Stimulated activated CD4-positive, alpha-beta T cell treated with anti-CD3 and anti-CD28 coated beads, Interleukin-15, amount 100 ng/mL, for 1 hour (primary cell): ENCODE measurements at places on chromosomes 6 and 20.

- DNase-seq = no peak
Observed at GRCh38 chr6:153031335-153031955, 28.9 kb upstream of the MTRF1L start.

DNA sequence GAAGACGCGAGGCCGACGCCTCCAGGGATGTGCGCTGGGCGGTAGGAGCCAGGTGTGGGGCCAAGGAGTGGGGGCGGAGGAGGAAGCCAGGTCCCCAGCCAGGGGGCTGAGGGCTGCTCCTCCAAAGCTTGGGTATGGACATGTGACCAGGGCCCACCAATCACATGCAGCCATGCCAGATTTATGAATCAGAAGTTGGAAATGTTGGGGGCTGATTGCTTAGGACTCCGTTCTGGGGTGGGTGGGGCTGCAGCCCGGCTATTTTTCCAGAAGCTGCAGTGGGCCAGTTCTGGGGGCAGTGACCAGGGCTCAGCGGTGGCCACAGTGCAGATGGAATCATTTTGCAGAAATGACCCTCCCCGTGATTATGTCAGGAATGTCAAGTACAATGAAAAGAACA is 96.0 kb downstream of the CEBPB start:
- DNase-seq = no peak

GRCh38 chr20:38108438-38108985 is 56.6 kb downstream of the TGM2 start:
- no peak for DNase-seq

DNA sequence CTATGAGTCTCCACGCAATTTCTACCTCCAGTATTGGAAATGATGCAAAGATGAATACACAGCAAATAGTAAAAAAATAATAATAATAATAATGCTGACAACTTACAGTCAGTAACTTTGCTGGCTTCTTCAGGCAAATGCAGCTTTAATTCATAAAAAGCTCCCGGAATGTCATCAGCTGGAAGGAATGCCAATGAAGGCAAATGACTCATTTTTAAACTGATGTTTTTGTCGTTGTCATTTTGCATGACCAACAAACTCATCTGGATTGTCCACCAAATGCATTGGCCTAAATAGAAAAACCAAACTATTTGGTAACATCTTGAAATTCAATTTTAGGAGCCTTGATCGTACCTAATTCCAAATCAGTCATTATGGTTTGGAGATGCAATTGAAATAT is 217.1 kb downstream of the ALDH8A1 start:
- DNase-seq = no peak

DNA sequence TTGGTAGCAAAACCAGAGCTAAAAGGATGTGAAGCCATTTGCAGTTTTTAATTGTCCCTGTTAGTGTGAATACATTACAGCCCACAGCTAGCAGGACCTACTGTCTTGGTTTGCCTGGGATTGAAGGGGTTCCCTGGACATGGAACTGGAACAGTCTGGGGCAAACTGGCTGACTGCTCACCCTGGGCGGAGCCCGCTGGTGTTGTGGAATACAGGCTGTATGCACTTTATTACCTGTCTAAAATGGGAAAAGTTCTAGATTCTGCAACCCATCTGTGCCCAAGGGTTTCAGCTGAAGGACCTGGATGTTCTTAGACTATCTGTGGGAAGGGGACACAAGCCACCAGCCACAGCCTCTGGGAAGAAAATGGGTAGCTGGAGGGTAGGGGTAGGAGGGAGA is 12.2 kb upstream of the CDKN1A start:
- no peak for DNase-seq

GRCh38 chr6:31711233-31711632 is 3.9 kb upstream of the LY6G6D start:
- DNase-seq = no peak

GRCh38 chr20:43968341-43969000 is 53.8 kb downstream of the TOX2 start:
- DNase-seq = no peak

DNA sequence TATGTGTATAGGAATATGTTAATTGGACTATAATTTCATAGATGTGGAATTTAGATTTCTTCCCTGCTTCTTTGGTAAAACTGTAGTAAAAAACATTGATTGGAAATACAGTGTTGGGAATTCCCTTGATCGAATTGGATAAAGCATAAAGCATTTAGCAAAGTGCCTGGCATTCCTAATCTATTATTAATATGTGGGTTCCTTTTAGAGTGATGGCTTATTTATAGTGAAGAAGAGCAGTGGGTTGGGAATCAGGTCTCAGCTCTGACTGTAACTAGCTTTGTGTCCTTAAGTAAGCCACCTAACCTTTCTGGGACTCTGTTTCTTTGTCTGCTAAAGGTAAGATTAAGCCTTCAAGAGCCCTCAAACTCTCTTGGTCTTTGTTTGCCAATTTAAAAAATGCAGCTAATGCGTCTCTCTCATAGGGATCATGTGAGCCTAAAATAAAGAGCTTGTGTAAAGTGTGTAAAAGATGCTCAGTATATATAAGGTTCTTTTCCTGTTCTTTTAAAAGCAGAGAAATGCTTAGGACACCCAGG is 53.3 kb downstream of the KCNS1 start:
- no peak for DNase-seq

DNA sequence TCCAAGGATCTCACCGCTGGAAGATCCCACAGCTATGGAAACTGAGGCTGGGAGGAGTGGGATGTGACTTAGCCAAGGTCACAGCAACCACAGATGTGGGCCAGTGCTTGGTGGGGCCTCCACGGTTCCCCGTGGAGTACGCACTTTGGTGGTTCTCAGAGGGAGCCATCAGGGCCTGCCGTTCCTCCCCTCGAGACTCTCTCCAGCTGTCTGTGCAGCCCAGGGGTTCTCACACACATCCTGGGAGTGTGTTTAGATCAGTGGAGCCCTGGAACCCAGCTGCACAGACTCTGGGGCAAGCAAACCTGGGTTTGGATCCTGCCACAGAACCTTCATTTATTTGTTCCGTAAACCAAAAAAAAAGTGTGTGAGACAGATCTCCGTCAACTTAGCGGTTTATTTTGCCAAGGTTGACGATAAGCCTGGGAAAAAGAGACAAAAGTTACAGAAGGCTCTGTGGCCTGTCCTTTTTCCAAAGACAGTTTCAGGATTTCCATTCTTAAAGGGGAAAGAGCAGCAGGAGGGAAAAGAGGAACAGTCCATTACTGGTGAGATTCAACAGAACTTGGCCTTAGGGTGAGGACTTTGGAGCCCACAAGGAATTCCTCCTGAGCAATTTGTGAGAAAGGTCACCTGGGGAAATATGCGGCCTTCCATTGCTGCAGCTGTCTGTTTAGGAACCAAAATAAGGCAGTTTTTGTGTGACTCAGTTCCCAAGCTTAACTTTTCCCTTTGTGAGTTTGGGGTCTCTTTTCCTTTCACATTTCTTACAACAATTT is 13.6 kb upstream of the MYMX start:
- DNase-seq = no peak

- DNase-seq = no peak
Observed at GRCh38 chr6:158481690-158482473, 78.0 kb upstream of the TMEM181 start.

DNA sequence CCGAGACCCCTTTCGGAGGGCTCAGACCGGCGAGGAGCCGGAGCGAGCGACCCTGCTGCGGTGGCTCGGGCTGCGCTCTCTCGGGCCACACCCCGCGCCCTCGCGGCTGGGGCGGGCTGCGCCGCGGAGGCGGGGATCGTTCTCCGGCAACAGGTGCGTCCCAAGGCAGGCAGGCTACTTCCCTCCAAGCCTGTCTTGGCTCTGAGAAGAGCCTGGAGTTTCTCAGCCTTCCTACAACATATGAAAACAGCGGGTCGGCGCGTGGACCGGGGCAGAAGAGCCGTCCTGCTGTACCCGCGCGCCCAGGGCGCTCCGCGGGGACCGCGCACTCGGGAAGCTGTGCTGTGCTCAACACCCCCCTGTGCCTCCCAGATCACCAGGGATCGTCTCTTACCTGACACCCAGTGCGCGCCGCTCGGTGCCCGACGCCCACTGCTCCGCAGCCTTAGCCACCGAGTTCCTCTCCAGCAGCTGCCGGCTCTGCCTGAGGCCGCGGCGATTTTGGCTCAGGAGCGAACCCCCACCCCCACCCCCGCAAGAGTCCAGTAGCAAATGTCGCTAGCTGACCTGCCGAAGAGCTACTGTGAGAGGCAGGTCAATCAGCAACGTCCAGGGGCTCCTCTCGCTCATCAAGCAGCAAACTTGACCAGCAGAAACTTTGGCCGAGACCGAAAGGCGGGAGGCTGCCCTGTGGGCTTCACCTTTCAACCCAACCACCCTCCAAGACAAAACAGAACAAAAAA is 3.7 kb upstream of the OLIG3 start:
- no peak for DNase-seq

GRCh38 chr6:129350278-129350677 is 359.7 kb downstream of the ARHGAP18 start:
- no peak for DNase-seq

GRCh38 chr6:118896339-118897136 is 2.6 kb downstream of the ASF1A start:
- no peak for DNase-seq

GRCh38 chr20:61499859-61500554 is 247.9 kb downstream of the CDH4 start:
- no peak for DNase-seq

DNA sequence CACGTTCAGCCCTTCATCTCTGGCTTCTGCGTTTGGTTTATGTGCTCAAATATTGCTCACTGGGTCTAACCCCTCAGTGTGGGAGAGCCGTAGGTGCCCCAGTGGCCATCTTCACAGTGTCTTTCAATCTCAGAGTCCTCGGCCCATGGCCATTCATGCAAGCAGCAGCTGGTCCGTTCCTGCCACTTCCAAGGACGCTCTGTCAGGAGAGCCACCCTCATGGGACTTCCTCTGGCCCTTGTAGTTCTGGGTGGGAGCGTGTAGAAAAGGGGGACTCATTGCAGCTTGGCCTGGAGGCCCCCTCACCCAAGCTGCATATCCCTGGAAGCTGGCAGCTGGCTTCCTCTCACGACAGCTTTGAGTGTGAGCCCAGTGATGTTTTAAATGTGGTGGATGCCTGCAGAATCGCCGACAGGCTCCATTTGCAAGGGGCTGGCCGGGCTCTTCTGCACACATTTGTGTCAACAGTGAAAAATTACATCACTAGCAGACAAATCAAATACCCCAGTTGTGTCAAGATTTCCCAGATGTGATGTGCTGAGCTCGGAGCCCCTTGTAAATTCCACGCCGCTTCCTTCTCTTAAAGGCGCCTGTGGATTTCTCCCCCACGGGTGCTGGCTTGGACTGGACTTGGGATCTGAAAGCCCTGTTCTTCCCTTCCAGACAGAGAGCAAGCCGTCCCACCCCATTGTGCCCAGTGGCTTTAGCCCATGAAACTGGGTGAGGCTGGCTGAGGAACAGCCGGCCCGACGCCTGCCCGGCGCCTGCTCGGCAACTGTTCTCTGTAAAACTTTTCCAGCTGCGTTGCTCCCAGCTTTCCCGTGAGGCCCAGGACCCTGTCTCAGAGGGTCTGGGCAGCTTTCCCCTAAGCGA is 360.1 kb downstream of the TAF4 start:
- no peak for DNase-seq

- peak; percentile 10 for DNase-seq
Observed at GRCh38 chr20:38805958-38806854, 709 bp downstream of the PPP1R16B start.

DNA sequence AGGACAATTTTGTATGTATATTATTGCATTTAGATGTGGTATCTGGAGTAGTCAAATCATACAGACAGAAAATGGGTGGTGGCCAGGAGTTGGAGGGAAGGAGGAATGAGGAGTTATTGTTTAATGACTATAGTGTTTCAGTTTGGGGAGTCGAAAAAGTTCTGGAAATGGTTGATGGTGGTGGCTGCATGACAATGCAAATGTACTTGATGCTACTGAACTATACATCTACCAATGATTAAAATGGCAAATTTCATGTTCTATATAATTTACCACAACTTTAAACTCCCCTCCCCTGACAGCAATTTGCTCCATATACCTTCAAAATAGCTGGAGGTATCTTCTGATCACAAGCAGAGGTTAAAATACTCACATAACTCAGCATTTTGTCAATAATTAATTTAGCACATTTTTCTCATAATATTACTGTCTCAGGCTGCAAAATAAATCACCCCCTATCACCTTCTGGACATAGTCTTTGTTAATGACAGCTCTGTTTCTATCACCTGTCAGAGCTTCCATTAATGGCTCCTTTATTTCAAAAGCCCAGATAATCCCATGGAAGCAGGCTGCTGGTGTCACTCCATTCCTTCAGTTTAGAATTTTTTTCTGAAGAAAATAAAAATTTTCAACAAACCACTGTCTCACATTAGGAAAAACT is 25.7 kb upstream of the RHAG start:
- DNase-seq = no peak

GRCh38 chr20:16215041-16215440 is 358.2 kb downstream of the KIF16B start:
- no peak for DNase-seq

GRCh38 chr20:44918342-44918741 is 8.5 kb downstream of the PABPC1L start:
- DNase-seq = no peak

GRCh38 chr20:15320941-15321340 is 983.5 kb upstream of the FLRT3 start:
- DNase-seq = no peak

DNA sequence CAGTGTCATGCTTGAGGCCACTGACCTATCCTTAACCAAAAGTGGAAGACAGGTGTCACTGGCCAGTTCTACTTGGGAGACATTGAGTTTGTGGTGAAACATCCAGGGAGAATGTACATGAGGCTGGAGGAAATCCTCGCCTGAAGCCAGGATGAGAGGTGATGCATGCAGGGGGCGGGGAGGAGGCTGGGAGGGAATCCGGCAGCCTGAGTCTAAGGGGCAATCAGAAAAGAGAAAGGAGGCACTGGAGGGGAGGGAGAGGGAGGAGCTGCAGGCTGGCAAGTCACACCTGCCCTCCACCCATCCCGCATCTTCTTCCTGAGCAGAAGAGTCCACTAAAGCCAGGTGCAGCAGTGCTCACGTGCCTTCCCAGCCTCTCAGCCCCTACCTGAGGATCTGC is 14.9 kb upstream of the DDO start:
- no peak for DNase-seq

DNA sequence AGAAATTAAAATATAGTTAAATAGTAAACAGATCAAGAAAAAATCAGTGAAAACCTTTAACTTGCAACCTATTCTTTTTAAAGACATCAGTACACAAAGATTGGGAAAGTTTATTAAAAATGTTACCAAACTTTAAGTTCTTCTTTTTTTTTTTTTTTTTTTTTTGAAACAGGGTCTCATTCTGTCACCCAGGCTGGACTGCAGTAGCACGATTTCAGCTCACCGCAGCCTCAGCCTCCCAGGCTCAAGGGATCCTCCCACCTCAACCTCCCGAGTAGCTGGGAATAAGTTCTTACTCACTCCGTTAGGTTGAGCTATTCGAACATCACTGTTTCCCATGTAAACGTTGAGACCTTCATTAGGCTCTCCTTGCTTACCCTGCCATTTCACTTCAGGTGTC is 5.6 kb downstream of the MAP3K5 start:
- DNase-seq = no peak

GRCh38 chr20:23358563-23358906 is 3.4 kb upstream of the GZF1 start:
- DNase-seq = no peak

- DNase-seq = no peak
Observed at GRCh38 chr6:44650495-44650894, 263.0 kb downstream of the CDC5L start.
